ENCODE measurements at places on chromosomes 1 and 21.

DNA sequence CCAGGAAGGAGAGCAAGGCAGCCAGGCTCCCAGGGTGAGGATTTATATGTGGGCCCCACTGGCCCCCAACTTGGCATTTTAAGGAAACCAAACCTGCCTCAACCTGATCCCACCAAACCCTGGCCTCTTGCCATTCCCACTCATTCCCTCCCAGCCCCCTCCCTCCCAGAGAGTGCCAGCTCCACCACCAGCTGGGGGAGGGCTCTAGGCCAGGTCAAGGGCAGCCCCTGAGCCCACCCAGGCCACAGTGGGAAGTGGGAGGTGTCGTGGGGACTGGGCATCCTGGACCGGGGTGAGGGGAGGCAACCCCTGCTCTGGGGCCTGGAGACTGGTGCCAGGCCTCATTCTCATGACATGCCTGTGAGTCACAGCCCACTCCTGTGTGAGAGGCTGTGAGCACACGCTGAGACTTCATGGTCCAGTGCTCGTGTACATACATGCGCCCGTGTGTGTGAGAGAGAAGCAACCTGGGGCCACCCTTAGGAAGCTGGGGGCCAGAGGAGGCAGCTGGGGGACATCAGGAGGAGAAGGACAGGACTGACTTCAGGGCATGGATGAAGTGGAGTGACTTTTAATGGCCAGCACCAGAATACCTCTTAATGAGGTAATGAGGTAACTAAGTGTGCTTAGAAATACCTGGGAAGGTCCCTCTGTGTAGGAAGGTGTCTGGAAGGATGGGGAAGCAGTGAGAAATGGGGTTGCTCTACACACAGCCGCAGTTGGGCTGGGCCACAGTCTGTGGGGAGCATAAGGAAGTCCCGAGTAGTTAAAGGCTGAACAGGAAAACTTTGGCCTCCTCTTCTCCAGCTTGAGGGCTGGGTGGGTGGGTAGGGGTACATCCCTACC is at the start of gene S100A2:
Gene S100A2, minus strand, starts transcription at position 316 of the 846 bp plus-strand sequence. CDS start 1,967 bp downstream, outside the sequence.
- DNase-seq: no peak

DNA sequence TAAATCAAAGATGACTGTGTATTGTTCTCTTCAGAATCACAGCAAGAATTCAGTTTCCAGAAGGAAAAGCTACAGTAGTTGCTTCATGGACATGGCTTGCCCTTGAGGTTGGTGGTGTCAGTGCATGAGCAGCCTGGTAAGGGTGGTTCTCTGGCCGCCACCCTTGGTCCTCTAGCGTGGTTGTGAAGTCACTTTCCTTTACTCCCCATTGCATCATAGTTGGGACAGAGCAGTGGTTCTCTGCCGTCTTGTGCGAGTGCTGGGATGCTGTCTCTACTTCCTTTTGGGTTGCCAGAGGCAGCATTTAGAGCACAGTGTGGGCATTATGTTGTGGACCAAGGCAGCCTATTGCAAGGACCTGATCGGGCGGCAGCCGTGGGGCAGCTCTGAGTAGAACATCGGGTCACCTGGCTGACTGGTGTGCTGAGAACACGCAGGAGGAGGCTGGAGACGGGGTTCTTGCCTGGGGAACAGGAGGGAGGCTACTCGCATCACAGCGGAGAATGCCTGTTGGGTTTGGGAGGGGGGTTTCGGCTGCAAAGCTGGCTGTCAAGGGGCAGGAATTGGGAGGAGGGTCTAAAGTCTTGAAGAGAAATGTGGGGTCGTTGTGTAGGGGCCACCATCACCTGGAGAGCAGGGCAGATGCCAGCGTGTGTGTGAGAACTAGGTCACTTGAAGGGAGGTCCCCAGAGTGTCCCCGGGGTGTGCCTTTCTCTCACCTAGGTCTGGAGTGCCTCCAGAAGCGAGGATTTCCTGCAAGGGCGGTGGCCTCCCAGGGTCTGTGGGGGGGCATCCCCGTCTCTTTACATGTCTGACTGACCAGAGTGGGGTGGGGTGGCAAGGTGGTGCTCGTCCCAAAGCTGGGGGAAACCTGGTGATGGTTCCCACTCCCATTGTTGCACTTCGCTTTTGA is 6.3 kb downstream of the ARF1 start:
- DNase-seq: no peak

GRCh38 chr21:42835611-42836401 is 43.5 kb downstream of the WDR4 start:
- no peak for DNase-seq

DNA sequence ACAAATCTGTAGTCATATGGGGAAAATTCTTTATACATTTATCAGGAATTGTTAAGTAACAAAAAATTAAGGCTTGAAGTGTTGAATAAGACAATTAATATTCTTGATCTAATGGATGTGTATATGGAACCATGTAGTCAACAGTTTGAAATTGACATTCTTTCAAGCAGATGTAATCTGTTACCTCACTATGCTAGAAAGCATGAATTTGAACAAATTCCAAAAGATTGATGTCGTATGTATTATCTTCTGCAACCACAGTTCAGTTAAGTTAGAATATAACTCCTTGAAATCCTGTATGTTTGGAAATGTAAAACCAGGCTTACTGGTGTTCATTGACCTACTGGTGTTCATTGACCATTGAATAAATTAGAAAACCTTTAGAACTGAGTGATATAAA is 16.1 kb downstream of the CCDC18 start:
- DNase-seq: no peak

- DNase-seq: no peak
These were observed 29.4 kb upstream of the CSF1 start for GRCh38 chr1:109880971-109881894.

DNA sequence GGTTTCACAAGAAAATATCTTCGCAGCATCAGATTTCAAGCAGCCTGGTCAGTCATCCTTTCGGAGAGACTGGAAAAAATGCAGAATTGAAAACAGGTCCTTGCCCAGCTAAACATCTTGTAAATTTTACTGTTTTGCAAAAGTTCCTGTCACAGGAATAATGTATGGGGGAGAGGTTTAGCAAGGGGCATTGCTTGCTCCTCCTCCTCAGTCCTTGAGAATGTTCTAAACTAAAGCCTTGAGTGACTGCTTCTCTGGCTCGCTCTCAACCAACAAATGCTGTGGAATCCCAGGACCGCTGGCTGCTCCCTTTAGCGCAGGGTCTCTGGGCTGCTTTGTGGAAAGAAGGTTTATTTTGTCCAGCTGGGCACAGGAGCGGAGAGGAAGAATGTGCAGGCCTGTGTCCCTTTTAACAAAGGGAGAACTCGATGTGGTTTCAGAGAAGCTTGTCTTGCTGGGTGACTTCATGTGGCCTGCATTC is 33.6 kb upstream of the FHAD1 start:
- no peak for DNase-seq

DNA sequence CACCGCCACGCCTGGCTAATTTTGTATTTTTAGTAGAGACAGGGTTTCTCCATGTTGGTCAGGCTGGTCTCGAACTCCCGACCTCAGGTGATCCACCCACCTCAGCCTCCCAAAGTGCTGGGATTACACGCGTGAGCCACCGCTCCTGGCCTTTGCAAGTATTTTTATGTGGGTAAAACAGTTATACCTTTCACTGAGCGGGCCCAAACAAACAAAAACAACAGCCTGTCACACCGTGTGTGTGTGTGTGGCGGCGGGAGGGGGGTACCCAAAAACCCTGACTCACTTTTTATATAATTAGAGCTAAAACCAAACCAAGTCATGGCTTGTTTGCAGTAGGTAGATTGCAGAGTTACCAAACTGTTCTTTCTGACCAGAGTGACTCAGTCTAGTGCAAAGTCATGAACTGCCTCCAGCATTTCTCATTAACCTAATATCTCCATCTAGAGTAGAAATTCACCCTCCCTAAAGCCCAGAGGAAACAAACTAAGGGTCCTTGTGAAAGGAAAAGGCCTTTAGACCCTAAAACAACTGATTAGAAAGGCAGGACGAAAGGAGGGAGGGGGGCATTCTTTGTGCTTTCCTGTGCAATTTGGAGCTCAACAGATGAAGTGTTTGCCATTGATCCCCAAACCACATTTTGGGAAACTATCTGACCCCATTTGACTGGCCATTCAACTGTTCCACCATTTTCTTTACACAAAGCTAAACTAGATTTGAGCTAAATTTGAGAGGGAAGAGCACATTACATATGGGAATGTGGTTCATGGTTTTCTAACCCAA is 181.0 kb downstream of the DHRS3 start:
- DNase-seq: no peak

DNA sequence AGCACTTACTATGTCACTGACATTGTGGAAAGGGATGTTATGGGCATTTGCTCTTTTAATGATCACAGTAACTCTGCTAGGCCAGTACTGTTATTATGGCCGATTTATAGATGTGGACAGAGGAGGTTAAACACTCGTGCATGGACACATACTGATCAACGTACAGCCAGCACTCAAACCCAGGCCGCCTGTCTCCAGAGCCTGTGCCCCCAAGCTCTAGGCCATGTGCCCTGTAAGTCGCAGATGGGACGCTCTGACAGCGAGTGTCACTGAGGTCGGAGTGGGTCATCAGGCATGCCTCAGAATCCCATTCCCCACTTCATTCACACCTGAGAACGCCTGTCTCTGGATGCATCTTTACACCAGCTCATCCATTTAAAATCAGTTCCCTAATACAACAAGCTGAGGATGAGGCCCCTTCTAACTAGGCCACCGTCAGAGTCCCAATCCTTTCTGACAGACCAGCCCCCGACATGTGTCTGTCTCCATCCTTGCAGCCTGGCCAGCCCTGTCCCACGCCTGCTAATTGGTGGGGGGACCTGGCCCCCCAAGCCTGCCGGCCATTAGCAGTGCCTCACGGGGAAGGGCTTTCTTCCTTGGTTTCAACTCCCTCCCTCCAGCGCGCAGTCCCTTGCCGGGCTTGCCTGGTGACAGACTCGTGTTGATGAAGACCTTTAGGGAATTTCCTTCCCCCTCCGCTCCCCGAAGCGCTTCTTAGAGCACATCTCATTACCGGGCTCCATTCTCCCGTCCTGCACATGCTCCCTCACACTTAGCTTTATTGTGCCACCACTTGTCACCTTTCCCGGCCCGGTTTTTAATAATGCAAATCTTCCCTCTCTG is 436.8 kb downstream of the KIF26B start:
- no peak for DNase-seq

GRCh38 chr21:35603494-35603893 is 456.8 kb downstream of the SETD4 start:
- no peak for DNase-seq

- DNase-seq: no peak
These were observed 3.1 kb upstream of the TACSTD2 start for GRCh38 chr1:58580186-58580585.

- DNase-seq: no peak
These were observed 756.4 kb downstream of the KCNT2 start for GRCh38 chr1:195851804-195852203.

DNA sequence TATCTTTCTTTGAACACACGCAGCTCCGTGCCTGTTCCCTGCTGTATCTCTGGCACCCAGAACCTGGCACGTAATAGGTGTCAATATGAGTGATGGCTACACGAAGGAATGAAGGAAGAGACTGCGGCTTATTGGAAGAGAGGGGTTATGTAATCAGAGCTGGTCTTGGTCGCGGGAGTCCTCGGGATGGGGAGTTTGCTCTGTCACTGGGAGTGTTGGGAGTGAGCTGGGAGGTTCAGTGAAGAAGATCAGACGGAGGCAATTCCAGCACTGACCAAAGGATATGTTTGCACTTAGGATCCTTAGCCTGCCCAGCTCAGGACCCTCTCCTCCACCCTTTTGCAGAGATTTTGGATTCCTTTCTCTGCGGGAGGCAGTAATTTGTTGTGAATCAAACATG is 709.1 kb downstream of the PTPRU start:
- no peak for DNase-seq

GRCh38 chr1:25356848-25357247 is 18.7 kb downstream of the TMEM50A start:
- DNase-seq: no peak

DNA sequence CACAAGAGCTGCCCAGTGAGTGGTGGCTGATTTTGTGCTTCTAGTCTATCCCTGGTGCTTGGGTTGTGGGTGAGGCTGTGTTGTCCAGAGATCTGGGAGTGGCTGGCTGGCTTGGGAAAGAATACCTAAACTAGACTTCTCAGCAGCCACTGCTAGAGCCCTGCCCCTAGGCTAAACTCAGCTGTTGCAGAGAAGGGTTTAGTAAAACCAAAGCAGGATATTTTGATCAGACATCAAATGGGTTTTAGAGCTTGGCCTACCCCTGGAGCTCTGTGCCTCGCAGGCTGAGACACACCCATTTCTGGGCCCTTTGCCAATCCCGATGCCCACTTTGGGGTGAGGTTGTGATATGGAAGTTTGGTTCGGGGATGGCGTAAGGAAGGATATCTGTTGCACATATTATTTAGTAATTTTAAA is 88.5 kb downstream of the UCK2 start:
- DNase-seq: no peak

DNA sequence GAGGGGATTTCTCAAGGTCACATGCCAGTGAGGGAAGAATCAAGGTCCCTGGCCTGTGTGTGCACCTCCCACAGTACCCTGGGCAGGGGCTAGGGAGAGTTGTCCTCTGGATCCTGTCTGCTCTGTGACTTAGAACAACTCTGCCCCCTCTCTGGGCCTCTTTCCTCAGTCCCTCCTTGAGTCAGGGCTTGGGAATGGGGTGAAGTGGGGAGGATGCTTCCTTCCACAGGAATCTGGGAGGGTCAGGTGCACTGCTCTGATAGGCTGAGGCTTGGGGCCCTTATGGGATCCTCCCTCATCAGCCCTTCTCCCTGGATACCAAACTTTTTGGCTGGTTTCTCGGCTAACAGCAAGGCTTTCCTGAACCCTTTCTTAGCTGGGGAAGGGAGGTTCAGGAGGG is 2.5 kb downstream of the TRNP1 start:
- DNase-seq: no peak

DNA sequence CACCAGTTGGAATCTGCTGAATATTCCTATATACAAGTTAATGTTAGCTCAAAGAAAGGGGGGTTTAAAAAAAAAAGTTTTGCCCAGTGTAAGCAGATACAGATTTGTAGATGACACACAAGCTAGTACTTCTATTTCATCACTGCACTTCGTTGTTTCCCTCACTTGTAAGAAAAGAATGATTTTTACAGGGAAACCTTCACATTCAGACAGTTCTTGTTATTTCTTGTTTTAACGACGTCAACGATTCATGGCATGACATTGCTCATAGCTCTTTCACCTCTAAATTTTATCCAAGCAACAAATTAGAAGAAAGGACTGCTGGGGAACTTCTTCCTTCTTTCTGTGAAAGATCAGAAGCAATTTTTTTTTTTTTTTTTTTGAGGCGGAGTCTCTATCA is 25.7 kb upstream of the C1orf105 start:
- no peak for DNase-seq

- DNase-seq: no peak
These were observed 132.6 kb upstream of the COA6 start for GRCh38 chr1:234240680-234241079.

GRCh38 chr21:32538147-32538792 is 47.1 kb downstream of the TCP10L start:
- no peak for DNase-seq

- no peak for DNase-seq
These were observed 620.4 kb upstream of the BEND5 start for GRCh38 chr1:49397086-49397485.

Measured in T-helper 1 cell (primary cell).